ENCODE measurements at places on chromosomes 7 and 10.

DNA sequence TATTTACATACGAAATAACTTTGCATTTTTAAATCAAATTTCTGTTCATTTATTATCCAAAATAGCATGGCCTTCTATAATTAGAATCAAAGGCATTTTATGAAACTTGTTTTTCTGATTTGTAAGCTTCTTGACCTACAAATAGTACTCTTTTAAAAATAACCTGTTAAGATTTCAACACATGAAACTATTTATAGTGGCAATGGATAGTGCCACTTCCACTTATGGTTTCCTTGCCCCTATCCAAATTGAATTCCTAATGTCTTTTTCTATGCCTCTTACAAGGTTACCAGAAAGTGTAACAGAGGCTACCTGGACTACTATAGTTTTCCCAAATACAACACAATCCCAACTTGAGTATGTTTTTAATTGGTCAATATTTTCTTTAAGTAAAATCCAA lies 263.5 kb downstream of the SEMA3D start:
- no peak for DNase-seq

DNA sequence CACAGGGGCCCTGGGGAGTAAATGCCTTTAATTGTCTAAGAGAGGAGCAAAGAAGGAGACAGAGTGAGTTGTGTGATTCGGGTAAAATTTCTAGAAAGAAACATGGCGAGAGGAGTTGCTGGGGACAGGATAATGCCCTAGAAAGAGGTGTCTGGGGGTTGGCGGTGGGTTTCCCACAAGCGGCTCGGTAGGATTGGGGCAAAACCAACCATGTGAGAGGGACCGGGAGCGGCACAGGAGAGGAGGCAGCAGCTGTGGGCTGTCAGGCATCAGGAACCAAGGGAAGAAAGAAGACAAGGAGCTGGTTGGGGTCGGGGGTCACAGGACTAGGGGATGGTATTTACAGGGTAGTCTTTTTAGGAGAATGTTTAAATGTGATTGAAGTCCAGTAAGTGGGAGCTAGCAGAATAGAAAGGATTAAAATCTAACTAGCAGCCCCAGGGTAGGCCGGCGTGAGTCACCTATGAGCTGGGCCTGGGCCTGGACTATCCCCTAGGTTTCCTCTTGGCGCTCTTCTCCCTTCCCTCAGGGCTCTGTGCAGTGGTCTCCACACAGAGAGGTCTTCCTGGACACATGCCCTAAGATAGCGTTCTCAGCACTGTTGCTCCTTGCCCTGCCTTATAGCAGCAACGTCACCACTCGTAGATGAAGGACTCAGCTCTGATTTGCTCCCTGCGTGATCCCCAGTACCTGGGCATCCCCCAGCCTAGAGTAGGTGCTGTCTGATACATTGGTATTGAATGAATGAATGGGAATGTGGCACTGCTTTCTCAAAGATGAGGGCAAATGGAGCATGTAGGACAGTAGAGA lies 32.6 kb downstream of the IKZF1 start:
- DNase-seq, result no peak

- no peak for DNase-seq
Measured at GRCh38 chr7:2034291-2035201, 198.2 kb downstream of the MAD1L1 start.

DNA sequence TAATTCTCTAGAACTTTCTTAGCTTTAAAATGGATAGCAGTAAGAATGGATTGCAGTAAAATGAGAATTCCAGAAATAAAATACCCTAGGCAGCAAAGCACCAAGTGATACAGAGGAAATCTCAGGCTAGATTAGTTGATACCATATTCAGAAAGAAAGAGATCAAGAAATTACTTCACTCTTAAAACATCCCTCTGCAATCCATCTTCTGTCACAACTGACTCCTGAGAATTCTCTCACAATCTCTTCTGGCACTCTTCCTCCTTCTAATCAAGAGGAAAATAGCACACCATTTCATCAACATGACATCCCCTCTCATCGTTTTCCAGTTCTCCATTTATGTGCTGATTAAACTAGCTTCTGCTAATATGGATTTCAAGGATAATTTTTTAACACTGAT lies 42.2 kb upstream of the LAMB1 start:
- no peak for DNase-seq

DNA sequence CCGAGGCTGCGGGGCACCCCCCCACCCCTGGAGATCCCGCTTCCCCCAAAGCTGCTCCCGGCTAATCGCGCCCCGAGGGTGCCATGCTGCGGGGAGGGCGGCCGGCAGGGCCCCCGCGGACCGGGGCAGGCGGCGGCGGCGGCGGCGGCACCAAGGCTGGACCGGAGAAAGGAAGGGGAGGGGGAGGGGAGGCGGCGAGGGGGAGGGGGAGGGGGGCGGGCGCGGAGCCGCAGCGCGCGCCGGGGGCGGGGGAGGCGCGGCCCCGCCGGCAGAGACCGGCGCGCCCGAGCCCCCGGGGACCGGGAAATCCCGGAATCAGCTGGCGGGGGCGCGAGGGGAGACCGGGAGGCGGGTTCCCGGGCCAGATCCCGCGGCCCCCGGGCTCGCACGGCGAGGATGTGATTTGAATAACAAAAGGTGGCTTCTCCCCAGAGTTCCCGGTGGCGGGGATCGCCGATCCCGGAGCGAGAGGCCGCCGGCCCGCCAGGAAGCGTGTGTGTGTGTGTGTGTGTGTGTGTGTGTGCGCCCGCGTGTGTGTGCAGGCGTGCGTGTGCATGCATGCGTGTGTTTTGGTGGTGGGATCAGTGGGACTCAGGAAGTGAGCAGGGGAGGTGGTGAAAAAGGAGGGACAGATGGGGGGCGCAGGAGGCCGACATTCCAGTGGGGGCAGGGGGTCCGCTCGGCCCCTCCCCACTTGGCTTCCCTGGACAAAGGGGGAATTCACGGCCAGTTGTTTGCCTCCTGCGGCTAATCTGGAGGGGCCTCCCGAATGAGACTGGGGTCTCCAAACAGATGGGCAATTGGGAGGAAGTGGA lies 99.5 kb downstream of the HIP1 start:
- DNase-seq, result no peak

All from stimulated activated CD8-positive, alpha-beta memory T cell treated with anti-CD3 and anti-CD28 coated beads, Interleukin-4, amount 100 ng/mL, for 4 hours (primary cell).